HT1080 (cell line): ENCODE measurements at places on chromosomes 6 and 20.

GRCh38 chr6:135121434-135121833 is 59.7 kb upstream of the MYB start:
- no peak for DNase-seq

GRCh38 chr6:87671555-87672029 is 30.4 kb downstream of the AKIRIN2 start:
- no peak for DNase-seq

DNA sequence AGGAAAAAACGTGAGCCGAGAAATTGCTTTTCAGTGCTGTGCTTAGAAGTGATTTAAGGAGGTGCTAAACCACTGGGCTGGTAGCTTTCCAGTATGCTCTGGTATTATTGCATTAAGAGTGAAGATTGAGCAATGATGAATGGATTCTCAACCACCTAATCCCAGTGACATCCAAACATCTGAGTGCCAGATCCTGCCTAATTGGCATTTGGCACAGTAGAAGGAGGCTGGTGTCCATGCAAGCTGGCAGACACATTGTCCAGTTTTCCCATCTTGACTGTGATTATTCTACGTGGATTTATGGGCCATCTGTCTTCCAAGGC is 398.0 kb upstream of the PLCB4 start:
- no peak for DNase-seq

DNA sequence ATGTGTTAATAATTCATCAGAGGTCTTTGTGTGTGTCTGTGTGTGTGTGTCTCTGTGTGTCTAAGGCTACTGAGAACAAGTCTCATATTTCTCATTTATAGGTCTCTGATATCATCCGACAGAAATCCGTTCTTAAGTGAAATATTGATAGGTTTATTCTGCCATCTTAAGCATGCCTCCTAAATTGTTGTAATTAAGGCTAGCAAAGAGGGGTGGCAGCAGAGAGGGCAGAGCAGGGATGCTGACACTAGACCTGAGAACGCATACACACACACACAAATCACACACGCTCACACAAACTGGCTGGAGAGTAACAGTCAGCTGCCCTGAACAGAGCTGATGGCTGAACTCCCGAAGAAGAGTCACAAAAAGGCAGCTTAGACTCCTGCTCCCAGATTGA is 84.9 kb upstream of the LRFN2 start:
- DNase-seq = no peak

- DNase-seq = no peak
Measured at GRCh38 chr20:20411836-20412235, 43.9 kb downstream of the INSM1 start.

DNA sequence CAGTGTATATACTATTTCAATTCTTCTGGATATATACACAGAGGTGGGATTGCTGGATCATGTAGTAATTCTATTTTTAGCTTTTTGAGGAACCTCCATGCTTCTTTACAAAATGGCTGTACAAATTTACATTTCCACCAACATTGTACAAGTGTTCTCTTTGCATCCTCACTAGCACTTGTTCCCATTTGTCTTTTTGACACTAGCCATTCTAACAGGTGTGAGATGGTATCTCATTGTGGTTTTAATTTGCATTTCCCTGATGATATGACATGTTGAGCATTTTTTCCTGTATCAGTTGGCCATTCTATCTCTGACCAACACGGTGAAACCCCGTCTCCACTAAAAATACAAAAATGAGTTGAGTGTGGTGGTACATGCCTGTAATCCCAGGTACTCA is 68.1 kb upstream of the PMEPA1 start:
- no peak for DNase-seq

DNA sequence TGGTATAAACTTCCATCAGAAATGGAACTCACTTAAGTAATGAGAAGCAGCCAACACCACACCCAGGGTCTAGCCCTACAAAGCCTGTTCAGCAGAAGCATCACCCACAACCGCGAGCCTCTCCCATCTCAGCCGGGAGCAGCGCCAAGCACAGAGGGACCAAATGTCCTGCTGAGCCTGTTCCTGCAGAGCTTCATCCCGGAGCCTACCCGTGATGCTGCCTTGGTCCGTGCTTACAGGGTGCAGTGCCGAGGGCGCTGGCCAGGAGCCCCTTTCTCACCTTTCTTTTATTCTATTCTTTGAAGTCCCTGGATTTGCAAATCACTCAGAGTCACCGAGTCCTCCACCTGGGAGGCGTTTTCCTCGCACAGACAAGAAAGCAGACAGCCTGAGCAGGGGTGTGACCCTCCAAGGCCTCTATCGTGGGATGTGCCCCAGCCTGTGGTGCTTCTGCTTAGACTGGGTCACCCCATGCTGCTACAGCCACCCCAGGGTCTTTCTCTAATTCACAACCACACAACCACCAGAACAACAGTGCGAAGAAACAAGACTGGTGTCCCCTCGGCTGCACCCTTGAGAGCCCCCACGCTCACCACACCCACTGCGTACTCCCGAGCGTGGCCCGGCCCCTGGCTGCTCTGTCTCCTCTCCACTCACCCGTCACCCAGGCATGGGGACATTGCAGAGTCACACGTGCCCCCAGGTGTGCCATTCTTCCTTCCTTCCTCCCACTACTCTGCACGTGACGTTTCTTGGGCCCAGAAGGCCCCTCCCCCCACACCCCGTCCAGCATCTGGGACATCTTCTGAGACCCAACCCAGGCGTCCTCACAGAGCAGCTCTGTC is 92.2 kb upstream of the MPC1 start:
- DNase-seq = no peak

GRCh38 chr6:17653198-17653882 is 53.2 kb downstream of the FAM8A1 start:
- DNase-seq = no peak

GRCh38 chr6:91376686-91377085 is 789.8 kb upstream of the MAP3K7 start:
- peak; percentile 18 for DNase-seq

- DNase-seq = peak; percentile 44
Measured at GRCh38 chr6:8193541-8193940, 91.2 kb upstream of the EEF1E1 start.
